ENCODE measurements at places on chromosomes 5 and 9. TPM values are rescaled to one million over a fixed set of nuclear protein-coding genes. Genes with fewer than 3 reads are reported as not detected.

GALNT12 gene
- 1.8 TPM for total RNA-seq

SLC6A19 gene
- total RNA-seq = under 0.01 TPM

LRRC19 gene
- not detected for total RNA-seq

IL13 gene
- 0.98 TPM for total RNA-seq

ZSWIM6 gene
- 10.6 TPM for total RNA-seq

IL3 gene
- total RNA-seq = not detected

ASPN gene
- total RNA-seq = 18.4 TPM

SERF1A gene
- total RNA-seq = 18.8 TPM

PPP2R2B gene
- total RNA-seq = 23.2 TPM

ZNF608 gene
- total RNA-seq = 16.3 TPM

SLC4A9 gene
- total RNA-seq = not detected

WDR38 gene
- not detected for total RNA-seq

DNA sequence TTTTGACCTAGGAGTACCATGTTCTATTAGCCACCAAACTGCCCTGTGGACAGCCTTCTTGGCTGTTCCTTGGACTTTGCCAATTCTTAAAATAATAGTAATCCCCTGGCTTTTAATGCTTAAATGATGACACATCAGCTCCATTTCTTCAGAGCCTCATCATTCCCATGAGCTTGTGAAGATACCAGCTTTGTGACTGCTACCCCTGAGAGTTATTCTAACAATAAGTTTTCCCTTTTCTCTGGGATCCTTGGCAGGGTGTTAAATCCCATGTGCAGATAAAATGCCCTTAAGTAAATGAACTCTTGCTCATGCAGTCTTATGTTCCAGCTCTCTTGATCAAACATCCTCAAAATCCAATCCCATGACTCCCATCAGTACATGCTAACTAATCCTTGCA is 415.3 kb downstream of the CETN3 start:
- DNase-seq = no peak

- no peak for DNase-seq
Observed at GRCh38 chr5:52269401-52269800, 518.3 kb upstream of the ITGA1 start.

DNA sequence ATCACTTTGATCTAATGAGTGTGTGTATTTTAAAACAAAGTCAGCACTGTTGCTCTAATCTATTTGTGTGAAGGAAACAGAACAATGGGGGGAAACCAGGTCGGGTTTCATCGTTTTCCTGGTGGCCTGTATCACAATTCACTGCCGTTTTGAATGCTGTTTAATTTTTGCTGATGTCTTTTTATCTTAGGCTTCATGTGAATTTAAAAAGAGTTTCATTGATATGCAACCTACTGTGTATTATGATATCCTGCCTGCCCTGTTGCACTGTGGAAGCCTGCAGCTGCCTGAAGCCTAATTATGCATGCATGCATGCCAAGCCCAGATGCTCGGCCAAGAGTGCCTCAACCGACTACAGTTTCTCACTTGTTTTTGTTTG is 307.5 kb downstream of the ZNF608 start:
- no peak for DNase-seq

- no peak for DNase-seq
Observed at GRCh38 chr5:59769041-59769360, 124.5 kb downstream of the PDE4D start.

DNA sequence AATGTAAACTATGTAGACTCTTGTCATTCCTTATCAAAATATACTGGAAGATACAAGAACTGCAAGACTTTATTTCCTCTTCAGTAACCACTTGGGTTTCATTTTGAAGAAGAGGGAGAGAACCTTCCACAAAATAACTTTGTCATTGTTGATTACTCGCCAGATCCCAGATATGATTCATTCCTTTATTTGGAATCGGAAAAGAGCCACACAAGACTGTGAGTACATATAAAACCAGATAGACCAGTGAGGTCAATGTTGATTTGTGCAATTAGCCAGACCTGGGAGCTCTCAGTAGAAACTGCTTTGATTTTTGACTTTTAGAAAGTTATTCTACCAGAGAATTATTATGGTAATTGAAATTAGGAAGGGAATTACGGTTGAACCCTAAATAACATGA is 146.1 kb downstream of the TMEM167A start:
- DNase-seq = no peak

- no peak for DNase-seq
Observed at GRCh38 chr5:33688526-33688925, 203.3 kb downstream of the ADAMTS12 start.

GRCh38 chr5:176388003-176388443 is 375 bp downstream of the NOP16 start:
- DNase-seq = no peak

- no peak for DNase-seq
Observed at GRCh38 chr9:109421026-109421970, 76.8 kb downstream of the PTPN3 start.

- DNase-seq = no peak
Observed at GRCh38 chr5:2742921-2743679, 8.4 kb downstream of the IRX2 start.

GRCh38 chr9:103068753-103069152 is 73.6 kb downstream of the CYLC2 start:
- DNase-seq = no peak

DNA sequence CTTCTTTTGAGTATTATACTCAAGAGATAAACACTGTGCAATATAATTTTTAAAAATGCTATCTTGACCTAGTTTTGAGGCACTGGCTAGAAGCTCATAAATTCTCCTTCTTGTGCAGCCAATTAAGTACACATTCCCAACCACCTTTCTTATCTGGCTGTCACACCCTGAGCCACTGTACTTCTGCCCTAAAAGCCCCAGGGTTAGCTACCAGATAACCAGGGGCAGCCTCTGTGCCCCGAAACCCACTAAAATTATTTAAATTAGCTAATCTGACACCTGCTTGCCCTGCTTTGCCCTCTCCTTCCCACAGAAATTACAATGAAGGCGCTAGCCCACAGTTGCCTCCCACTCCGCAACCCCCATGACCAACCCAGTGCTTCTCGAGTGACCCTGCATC is 597.3 kb upstream of the TYRP1 start:
- no peak for DNase-seq

- no peak for DNase-seq
Observed at GRCh38 chr5:153223376-153223775, 267.1 kb upstream of the GRIA1 start.

GRCh38 chr9:126722252-126722921 is 82.5 kb upstream of the ZBTB43 start:
- DNase-seq = peak; percentile 59

DNA sequence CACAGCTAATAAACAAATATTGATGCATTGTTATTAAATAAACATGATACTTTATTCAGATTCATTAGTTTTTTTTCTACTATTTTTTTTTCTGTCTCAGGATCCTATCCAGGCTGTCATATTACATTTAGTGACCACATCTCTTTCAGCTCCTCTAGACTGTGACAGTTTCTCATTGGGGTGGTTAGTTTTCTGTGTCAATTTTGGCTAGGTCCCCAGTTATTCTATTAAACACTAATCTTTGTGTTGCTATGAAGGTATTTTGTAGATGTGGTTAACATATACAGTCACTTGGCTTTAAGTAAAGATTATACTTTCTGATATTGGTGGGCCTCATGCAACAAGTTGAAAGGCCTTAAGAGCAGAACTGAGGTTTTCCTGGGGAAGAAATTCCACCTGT is 563.0 kb downstream of the LRRC70 start:
- no peak for DNase-seq

GRCh38 chr5:121816164-121816563 is 35.5 kb upstream of the FTMT start:
- no peak for DNase-seq

GRCh38 chr9:137000177-137000930 is 4.0 kb upstream of the CLIC3 start:
- no peak for DNase-seq

- no peak for DNase-seq
Observed at GRCh38 chr9:28158451-28158850, 585.2 kb upstream of the C9orf72 start.

GRCh38 chr5:9507974-9508373 is 37.9 kb downstream of the SEMA5A start:
- DNase-seq = no peak

GRCh38 chr9:72954431-72955125 is 1.7 kb upstream of the ALDH1A1 start:
- DNase-seq = peak; percentile 15

GRCh38 chr5:67146574-67146973 is 50.0 kb downstream of the CD180 start:
- no peak for DNase-seq

DNA sequence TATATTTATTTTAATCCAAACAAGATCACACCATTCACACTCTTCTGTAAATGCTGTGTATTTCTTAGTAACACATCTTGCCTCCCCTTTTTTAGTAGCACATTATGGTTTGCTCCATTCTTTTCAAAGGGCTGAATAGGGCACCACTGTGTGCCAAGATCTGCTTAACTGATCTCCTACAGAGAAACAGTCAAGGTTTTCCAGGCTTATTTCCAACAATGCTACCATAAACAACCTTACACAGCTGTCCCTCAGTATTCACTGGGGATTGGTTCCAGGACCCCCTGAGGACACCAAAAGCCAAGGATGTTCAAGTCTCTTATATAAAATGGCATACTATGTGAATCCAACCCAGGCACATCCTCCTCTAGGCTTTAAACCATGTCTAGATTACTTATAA is 16.5 kb downstream of the GOLM1 start:
- no peak for DNase-seq

DNA sequence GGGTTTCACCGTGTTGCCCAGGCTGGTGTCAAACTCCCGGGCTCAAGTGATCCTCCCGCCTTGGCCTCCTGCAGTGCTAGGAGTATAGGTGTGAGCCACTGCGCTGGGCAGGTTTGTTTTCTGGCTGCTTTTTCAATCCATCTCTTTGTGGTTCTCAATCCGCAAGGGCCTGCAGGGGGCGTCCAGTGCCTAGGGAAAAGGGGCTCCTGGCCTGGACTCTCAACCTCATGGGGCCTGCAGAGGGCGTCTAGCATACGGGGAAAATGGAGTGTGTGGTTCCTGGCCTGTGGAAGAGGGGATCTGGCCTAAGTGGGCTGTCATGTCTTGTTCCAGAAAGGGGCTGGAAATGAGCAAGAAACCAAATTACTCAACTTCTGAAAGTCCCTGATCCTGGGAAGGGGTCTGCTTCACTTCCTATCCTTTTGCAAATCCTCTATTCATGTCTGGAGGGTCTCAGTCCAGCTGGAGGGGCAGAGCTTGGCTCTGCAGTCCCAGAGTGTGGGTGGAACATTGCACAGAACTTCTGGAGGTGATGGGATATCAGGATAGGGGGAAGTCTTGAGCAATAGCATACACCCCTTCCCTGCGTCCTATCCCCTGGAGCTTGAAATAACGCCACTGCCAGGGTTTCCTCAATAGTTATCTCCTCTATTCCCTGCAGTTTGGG is 12.7 kb upstream of the CCL27 start:
- DNase-seq = no peak

DNA sequence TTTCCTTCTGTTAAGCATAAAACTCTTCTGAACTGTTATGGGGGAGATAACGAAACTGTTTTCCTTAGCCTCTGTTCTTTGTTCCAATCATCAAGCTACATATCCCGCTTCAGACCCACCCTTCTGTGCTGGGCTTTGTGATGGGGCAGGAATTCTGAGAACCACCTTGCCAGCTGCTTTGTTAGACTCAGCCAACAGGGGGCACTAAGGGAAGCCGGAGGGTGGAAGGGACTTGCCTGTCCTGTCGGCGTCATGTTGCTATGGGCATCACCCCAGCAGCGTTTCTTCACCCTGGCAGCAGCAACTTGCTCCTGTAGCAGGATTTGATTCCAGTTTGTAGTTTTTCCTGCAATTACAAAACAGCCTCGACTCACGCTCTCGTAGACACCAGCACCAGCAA is 169.1 kb downstream of the CAAP1 start:
- DNase-seq = peak; percentile 26

GRCh38 chr9:87959916-87960581 is 14.3 kb downstream of the CDK20 start:
- no peak for DNase-seq

- DNase-seq = no peak
Observed at GRCh38 chr5:102278231-102278630, 17.9 kb downstream of the SLCO4C1 start.

DNA sequence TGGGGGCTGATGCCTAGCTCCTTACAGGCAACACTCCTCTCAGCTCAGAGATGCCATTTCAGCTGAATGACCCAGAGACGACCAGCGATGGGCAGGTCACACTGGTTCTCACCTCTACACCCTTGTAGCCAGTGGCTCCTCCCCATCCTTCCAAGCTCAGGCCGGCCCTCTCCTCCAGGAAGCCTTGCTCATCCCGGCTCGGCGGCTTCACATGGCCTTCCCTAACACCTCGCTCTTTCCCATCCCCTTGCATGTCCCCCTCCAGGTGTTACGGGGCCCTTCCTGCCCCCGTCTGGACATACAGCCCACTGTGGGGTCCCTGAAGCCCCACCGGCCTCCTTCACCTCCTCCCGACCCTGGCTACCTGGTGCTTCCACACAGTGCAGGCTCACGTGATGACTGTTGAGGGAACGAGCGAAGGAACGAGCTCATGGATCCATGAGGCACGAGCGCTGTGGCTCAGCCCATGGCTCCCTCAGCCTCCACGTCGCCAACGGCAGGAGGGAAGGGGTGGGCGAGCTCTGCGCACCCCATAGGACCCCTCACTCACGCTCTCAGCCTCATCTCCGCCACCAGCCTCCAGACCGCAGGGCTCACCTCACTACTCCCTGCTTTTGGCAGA is 45.7 kb downstream of the SARDH start:
- DNase-seq = no peak

GRCh38 chr9:76855015-76855414 is 50.9 kb downstream of the PRUNE2 start:
- DNase-seq = no peak

DNA sequence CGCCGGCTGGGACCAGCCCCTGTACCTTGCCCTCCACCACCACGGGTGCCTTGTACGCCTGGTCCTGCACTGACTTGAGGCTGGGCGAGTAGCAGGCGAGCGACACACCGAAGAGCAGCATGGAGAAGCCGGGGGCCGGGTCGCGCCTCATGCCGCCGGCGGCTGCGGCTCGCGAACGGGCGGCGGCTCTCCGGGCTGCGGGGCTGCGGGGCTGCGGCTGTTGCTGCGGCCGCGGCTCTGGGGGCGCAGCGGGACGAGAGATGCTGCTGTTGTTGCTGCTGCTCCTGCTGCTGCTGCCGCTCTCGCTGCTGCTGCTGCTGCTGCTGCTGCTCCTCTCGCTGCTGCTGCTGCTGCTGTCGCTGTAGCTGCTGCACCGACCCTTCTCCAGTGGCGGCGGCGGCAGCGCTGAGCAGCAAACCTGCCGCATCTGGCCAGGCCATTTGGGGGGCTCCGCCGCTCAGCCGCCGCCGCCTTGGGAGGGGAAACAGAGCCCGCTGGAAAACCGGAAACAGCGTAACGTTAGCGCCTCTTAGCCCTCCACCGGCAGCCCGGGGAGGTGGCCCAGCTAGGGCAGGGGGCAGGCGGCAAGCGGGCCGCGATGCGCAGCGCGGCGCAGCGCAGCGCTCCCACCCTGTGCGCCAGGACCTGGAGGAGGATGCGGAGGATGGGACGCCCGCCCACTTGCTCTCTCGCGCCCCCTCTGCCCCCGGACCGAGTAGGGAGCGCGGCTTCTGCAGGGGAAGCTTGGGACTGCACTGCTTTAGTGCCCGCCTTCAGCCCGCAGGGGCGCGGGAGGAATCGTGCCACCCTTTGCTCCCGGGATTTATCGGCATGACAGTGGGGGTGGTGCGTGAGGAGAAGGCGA is at the start of gene NRG2:
Gene NRG2 (minus strand): TSS at position 657 of the 865 bp plus-strand sequence.
- peak; percentile 47 for DNase-seq
